ENCODE measurements at places on chromosomes 7 and 10.

GRCh38 chr10:67696029-67696428, at the start of gene CTNNA3:
Gene CTNNA3, minus strand, starts transcription at chr10:67696195.
- no peak for DNase-seq

DNA sequence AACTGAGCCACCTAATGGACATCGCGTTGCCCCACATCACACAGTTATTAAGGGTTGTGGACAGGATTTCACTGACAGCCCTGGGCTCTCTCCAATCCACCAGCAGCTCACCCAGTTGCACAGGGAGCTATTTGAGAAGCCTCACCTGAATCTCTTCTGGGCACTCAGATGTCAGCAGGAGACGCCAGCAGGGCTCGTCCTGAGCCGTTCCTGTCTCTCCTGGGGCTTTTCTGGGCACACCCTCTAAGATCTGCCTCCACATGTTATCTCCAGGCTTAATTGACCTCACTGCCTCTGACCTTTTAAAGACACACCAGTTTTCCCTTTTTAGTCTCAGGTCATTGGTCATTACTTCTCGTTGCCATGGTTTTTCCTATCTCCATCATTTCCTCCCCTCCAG, 63.0 kb downstream of the GRID1 start:
- no peak for DNase-seq

DNA sequence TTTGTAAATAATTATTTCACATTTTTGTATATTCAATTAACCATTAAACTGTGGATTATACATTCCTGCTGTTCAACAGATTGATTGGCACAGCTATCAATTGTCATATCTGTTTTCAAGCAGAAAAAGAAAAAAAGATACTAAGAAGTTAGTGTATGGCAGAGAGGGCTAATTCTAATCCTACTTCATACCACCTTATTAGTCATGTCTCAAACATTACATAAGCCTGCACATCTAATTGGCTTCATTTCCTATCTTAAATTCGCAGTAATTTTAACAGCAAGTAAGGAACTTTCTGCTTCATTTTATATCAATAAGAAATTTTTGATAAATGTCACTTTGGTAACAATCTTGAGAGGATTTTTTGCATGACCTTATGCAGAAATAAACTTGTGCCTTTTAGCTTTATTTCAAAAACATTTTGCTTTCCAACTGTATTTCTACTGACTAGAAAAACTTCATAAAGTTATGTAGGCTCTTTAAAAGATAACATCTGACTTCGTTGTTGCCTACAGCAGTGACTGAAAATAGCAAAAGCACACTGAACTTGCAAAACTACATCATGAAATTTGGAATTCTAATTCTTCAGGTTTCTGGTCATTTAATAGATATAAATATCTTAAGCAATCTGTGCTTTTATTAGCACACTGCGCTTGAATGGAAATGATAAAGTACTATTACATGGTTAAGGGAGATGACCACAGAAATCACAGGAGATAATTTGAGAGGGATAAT, 111.5 kb downstream of the SEMA3C start:
- no peak for DNase-seq

- no peak for DNase-seq
Observed at GRCh38 chr10:119671381-119671780, 20.2 kb downstream of the BAG3 start.

- no peak for DNase-seq
Observed at GRCh38 chr7:134892963-134893362, 93.3 kb upstream of the AGBL3 start.

DNA sequence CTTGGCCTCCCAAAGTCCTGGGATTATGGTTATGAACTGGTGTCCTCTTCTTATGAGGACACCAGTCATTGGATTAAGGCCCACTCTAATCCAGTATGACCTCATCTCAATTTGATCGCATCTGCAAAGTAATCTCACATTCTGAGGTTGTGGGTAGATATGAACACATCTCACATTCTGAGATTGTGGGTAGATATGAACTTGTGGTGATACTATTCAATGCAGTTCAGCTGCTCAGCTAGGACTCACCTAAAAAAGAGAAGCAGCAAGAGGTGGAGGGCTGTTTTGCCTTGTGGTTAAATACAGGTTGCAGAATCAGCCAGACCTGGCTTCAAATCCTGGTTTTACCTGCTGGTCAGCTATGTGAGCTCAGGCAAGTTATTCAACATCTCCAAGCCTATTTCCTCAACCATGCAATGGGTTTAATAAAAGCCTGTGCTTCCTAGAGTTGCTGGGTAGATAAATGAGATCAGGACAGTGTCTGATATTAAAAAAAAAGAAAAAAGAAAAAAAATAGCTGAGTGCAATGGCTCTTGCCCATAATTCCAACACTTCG, 8.5 kb upstream of the BAG3 start:
- DNase-seq: no peak

- DNase-seq: no peak
Observed at GRCh38 chr7:1021931-1022330, 22.4 kb upstream of the GPR146 start.

- DNase-seq: no peak
Observed at GRCh38 chr7:966291-967069, 8.9 kb downstream of the COX19 start.

DNA sequence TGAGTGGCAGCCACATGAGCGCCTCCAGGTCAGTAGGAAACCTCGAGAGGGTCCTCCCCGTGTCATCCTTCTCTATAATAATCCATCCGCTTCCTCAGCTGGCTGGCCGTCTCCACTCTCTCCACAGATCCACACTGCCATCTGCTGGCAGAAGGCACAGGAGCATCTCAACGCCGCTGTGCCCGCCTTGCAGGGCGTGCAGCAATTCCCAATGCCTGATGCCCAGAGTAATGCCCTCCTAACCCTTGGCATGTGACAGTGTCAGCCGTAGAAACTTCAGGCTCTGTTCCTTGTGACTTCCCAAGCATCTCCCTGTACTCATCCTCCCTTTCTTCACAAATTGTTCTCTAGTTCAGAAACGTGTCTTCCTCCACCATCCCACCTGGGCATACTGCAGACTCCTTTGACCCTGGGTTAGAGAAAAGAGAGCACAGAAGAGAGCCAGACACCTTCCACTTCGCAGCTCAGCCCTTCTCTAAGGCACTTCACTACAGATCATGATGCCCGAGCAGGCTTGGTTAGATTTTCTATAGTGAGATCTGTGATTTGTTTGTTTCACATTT, 70.8 kb downstream of the XPNPEP1 start:
- peak; percentile 54 for DNase-seq

- DNase-seq: no peak
Observed at GRCh38 chr7:26052706-26053105, 99.3 kb upstream of the NFE2L3 start.

GRCh38 chr10:112519133-112519761, 72.2 kb downstream of the VTI1A start:
- DNase-seq: no peak

GRCh38 chr7:155223503-155223902, 74.2 kb upstream of the INSIG1 start:
- DNase-seq: no peak

DNA sequence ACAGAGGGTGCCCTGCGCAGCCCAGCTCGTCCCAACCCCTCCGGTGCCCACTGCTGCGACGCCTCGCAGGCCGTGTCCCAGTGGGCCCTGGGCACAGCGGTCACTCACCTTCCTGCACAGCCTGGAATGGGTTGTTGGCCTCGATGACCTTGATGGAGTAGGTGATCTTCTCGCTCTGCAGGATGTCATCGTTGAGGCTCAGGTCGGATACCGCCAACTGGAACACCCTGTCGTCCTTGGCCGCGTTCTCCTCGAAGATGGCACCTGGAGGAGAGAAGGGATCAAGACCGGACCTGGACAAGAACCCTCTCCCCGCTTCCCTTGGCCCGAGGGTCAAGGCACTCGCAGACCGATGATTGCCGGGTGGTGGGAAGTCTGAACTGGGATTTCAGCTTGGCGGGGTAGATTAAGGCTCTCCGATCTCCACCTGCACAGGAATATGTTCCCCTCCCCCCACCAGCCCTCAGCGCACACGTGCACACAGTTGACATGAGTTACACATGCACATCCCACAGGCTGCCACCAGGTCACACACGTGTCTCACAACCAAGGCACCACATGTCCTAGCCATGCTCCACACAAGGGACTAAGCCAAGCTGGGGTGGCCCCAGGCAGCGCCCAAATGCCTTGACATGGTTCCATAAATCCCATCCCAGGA, 2.6 kb downstream of the GRID1 start:
- no peak for DNase-seq

GRCh38 chr10:13496931-13497330, 31.9 kb downstream of the BEND7 start:
- DNase-seq: no peak

DNA sequence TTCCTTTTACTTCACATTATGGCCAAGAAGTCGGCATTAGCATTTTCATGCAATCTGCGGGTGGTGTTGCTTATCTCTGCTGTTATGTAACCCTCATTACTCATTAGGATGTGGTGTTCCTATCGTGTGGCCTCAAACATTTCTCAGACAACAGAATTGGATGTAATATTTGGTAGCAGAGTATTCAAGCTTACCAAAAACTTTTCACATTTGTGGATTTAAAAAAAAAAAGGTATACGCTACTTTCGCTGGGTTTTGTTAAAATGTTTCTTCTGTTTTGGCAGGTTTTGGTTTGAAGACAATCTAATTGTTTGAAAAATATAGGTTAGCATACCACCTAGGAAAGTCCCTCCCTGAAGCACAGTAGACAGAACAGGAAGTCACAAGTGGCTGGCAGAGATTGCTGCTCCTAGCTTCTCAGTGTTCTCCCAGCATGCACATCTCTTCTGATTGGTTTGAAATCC, 128.8 kb downstream of the GATA3 start:
- no peak for DNase-seq

- peak; percentile 91 for DNase-seq
Observed at GRCh38 chr10:69242852-69243212, 22.7 kb downstream of the HKDC1 start.

DNA sequence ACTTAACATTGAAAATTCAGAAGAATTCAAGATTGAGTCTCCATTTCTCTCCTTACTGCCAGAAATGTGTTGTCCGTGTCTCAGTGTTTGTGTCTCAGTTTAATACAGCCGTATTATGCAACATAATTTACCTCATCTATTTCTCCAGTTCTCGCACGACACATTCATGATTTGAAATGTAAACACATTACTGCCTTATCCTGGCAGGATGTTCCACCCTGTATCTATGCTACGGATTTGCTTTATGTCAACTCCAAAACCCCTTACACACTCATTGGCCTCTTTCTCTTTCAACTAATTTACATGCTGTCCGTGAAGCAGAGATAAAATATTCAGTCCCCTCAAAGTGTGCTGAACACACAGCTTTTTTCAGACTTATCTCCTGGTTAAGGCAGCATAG, 653.7 kb upstream of the SEMA3D start:
- DNase-seq: no peak

- DNase-seq: no peak
Observed at GRCh38 chr7:84368122-84368521, 173.5 kb upstream of the SEMA3A start.
